ENCODE measurements at places on chromosomes 5 and 9.
A peak's percentile ranks its signal among the peaks of the same experiment; 100 is the strongest.

DNA sequence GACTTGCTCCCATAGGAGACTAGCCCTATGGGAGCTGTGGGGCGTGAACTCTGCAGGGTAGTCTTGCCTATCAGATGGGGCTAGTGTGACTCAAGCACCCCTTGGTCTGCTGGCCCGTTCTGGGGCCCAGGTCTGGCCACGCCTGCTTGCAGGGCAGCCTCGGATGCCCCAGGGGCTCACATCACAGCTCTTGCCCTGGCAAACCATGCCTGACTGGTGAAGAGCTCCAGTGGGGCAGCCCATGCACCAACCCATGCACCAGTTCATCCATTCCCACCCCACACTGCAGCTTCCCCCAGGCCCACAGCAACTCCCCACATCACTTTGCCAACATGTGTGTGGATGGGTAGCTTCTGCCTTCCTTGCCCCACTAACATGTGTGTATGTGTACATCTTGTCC is 93.9 kb upstream of the PRLR start:
- no peak for DNase-seq

- DNase-seq, result no peak
Measured at GRCh38 chr5:135186662-135187522, 152.9 kb upstream of the PITX1 start.

- DNase-seq, result no peak
Measured at GRCh38 chr5:51148437-51148836, 234.8 kb upstream of the ISL1 start.

DNA sequence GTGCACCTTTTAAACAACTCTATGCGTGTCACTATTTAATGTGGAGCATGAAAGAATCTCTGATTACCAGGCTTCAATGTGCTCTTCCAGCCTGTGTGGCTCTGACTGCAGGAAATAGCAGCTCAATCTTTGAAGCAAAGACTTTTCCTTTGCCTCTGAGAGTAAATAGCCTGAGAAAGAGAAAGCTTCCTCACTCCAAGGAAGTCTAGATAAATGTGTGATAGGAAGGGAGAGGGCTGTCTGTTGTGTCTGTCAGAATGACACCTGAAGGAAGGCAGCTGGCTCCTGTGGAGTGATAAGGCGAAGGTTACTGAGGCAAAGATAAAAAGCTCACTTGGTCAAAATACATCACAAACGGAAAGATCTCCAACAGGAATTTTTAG is 205.3 kb upstream of the HAPLN1 start:
- no peak for DNase-seq

DNA sequence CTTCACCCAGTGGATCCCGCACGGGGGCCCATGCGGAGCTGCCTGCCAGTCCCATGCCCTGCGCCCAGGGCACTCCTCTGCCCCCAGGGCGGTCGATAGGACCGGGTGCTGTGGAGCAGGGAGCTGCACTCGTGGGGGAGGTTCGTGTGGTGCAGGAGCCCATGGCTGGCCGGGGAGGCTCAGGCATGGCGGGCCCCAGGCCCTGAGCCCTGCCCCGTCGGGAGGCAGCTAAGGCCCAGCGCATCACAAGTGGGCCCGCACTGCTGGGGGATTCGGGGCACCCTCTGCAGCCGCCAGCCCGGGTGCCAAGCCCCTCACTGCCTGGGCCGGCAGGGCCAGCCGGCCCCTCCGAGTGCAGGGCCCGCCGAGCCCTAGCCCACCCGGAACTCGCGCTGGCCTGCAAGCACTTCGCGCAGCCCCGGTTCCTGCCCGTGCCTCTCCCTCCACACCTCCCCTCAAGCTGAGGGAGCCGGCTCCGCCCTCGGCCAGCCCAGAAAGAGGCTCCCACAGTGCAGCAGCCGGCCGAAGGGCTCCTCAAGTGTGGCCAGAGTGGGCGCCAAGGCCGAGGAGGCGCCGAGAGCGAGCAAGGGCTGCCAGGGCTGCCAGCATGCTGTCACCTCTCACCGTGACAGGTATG is 221.1 kb upstream of the RORB start:
- DNase-seq, result no peak

DNA sequence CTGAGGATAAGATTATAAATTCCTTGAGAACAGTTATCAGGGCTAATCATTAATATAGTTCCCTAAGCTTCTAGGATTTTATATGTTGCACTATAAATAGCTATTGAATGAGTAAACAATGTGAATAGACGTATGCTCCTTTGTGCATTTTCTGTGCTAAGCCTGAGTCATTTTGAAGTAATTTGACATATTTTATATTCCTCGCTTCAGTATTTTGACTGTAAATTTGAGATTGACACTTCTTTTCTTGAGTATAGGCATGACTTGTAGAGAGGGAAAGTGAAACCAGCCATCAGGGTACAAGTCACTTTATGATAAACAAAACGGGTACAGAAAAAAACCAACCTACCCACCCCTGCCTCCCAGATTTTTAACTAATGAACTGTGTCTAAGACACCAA is 367.7 kb upstream of the PRR16 start:
- no peak for DNase-seq

DNA sequence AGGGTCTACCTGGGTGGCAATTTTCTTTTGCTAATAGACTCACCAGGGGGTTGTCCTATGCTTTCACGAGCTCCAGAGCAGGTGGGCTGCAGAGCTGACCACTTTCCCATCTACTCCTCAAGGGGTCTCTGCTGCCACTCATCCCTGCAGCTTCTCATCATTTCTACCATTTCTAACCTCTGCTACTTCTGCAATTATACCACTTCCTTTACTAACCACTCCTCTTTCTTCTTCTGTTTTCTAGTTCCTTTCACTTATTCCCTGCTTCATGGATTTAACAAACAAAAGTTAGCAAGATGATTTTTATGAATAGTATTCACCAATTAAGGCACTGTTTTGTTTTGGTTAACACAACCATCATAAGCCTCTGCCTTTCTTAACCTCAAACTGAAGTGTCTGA is 34.5 kb upstream of the NIPBL start:
- no peak for DNase-seq

- DNase-seq, result no peak
Measured at GRCh38 chr5:154098465-154098864, 59.7 kb downstream of the MFAP3 start.

DNA sequence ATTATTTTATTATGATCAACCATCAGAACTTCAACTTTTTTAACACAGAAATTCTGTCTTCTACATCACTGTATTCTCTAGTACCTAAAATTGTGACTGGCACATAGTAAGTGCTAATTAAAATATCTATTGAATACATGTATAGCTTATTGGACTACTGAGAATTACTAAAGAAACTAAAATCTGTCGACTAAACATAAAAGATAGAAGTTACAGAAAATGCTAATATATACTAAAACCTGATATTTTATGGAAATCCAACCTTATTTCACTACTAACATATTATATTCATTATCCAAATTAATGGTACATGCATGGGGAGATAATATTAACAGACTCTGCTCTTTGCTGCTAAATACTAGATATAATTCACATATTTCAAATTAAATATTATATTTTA is 153.6 kb downstream of the DTWD2 start:
- DNase-seq, result no peak

DNA sequence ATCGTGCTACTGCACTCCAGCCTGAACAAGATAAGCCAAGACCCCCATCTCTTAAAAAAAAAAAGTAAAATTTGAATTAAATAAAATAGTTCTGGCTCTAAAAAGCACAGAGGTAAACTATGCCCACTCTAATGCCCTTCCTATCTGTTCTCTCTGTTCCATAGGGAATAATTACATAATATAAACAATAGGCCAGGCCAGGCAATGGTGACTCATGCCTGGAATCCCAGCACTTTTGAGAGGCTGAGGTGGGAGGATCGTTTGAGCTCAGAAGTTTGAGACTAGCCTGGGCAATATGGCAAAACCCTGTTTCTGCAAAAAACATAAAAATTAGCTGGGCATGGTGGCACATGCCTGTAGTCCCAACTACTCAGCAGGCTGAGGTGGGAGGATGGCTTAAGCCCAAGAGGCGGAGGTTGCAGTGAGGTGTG is 47.4 kb downstream of the MYO10 start:
- no peak for DNase-seq

- DNase-seq, result no peak
Measured at GRCh38 chr9:88177371-88177770, 39.1 kb upstream of the SPATA31C2 start.

- peak; percentile 80 for DNase-seq
Measured at GRCh38 chr5:80246995-80247729, 8.7 kb downstream of the SERINC5 start.

DNA sequence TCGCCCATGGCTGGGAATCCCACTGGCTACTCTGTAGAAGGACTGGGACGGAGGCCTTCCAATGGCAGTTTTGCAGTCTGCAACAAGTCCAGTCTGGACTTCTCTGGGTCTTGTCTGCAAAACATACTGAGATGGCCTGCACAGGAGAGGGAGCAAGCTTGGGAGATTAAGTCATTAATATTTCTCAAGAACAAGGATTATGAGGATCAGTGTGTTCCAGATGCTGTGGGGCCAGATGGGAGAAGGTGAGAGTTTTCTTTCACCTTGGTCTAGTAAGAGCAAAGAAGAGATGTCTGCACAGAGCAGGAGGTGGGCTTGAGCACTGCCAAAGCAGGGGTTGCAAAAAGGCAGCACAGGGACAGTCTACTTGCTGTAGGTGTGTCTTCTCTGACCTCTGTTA is at the start of gene PDE6A:
Gene PDE6A (minus strand): TSS at position 128 of the 400 bp plus-strand sequence. CDS start 120 bp downstream, at position 8.
- no peak for DNase-seq

DNA sequence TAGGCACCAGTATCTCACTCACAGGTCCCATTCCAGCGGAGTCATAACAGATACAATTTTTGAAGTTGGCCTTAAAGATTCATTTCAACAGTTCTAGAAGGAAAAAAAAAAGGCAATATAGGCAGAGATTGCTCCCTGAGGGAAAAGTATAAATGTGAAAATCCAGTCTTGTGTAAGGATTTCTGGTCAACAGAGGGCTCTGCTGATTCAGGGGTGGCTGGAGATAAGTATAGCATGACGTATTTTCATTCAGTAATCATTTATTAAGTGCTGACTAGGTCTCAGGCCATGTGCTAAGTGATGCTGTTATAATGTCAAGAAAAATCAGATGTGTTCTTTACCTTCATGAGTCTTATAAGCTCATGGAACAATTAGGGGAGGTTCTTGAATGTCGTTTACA is 377.3 kb upstream of the MEF2C start:
- no peak for DNase-seq

GRCh38 chr9:136119883-136120393 is 1.3 kb upstream of the TMEM250 start:
- no peak for DNase-seq

DNA sequence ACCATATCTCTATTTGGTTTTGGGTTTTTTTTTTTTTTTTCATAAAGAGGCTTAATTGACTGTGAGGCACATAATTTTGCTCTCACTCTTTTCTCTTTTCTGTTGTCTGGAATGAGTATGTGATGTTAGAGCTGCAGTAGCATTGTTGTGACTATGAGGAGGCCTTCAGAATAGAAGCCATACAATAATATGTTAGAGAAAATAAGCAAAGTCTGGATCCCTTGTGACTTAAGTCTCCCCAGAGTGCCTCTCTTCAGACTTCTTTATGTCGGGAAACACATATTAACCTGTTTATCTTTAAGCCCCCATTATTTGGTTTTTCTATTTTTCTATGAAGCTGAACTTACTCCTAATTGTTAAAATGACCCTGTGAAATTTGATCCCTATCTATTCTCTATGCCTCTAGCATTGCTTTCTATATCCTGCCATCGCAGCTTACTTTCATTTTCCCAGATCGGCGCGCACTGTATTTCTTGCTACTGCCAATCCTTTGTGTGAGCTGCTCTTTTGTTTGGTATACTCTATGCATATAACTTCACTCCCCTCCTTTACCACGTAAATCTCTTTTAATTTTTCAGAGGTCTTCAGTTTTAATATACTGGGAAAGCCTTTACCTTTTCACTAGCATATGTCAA is 372.5 kb upstream of the KCNN2 start:
- no peak for DNase-seq

- no peak for DNase-seq
Measured at GRCh38 chr5:51389577-51390463, 6.6 kb downstream of the ISL1 start.

GRCh38 chr9:18327121-18327520 is 146.8 kb upstream of the ADAMTSL1 start:
- DNase-seq, result no peak

GRCh38 chr9:68872026-68872501 is 141.8 kb downstream of the PRKACG start:
- no peak for DNase-seq

DNA sequence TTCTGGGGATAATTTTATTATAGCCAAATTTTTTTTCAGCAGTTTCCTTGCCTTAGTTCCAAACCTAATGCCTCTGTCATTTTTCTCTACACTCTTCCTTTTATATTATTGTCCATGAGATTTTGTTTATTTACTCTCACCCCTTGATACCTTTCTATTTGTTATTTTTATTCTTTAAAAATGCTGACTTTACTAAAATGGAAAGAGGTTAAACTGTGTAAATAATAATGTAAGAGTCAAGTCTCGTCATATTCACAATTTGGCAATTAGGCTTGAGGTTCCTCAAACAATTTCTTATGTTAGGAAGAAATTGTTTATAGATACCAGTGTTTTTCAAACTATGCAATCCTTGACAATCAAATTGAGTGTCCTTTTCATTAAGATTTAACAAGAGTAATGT is 428.6 kb upstream of the CDH9 start:
- DNase-seq, result no peak

- no peak for DNase-seq
Measured at GRCh38 chr5:2805080-2805479, 53.6 kb upstream of the IRX2 start.

DNA sequence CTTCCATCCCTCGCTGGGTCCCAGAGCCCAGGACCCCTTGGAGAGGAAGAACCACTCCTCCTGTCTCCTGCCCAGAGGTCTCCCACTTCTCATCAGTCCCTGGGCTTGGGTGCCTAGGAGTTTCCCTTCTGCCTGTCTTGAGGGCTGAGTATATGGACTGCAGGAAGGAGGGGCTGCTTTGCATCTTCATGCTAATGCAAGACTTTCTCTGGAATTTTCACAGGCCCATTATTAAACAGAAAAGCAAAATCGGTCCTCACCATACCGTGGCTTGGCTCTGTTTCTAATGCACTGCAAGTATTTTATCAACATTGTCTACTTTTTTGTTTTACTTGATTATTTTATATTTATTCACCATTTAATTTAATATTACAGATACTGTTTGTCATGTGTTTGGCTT is 34.5 kb downstream of the TRIO start:
- no peak for DNase-seq

GRCh38 chr9:12289711-12290110 is 403.5 kb upstream of the TYRP1 start:
- no peak for DNase-seq

- no peak for DNase-seq
Measured at GRCh38 chr5:140355546-140355945, 4.4 kb upstream of the SLC4A9 start.

GRCh38 chr5:58018016-58018415 is 441.9 kb downstream of the PLK2 start:
- DNase-seq, result no peak

- DNase-seq, result no peak
Measured at GRCh38 chr5:143436871-143437270, 33.4 kb upstream of the NR3C1 start.

All from GM04504 (cell line).